ENCODE measurements at places on chromosomes 7 and 10.

DNA sequence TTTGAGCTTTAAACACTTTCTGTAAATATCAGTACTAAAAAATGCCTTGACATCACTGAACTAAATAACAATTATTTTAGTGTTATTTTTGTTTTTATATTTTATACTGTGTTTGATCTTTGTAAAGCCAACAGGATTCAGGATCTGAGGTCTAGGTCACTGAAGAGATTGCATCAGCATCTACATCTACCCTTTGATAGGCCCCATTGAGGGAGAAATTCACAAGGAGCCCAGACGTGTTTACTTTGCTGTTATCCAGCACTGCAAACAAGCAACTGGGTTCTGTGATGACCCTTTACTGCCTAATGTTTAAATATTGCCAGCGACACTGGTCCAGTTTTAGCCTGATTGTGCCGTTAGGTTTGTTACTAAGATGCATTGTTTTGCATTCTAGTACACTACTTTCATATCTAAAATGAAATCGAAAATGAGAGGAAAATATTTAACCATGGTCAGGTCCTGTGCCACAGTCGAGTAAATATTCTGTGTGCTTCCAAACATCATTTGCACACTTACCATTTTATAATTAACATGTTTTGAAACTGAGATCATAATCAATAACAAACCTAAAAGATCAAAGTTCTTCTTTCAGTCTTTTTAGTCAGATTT, 48.7 kb downstream of the SP8 start:
- DNase-seq, result no peak

- DNase-seq, result no peak
Observed at GRCh38 chr7:159071260-159071659, 73.4 kb downstream of the VIPR2 start.

DNA sequence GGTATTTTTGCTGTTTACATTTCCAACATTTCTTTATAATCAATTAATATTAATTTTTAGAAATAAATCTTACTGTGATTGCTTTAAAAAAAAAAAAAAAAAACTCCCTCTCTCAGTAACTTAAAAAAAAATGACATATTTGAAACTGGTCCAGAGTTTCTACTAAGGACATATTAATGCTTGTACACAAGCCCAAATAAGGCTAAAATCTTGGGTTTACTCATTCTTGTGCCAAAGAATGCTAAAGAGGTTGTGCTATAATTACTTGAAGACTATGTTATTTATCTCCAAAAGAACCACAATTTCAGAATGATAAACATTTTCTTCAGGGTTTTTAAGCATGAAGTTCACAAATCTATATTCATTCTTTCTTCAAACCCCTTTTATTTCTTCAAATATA, 39.4 kb upstream of the PHF14 start:
- no peak for DNase-seq

- DNase-seq, result no peak
Observed at GRCh38 chr10:118973744-118974143, 55.8 kb upstream of the NANOS1 start.

- DNase-seq, result no peak
Observed at GRCh38 chr10:123157210-123157609, 3.0 kb downstream of the BUB3 start.

DNA sequence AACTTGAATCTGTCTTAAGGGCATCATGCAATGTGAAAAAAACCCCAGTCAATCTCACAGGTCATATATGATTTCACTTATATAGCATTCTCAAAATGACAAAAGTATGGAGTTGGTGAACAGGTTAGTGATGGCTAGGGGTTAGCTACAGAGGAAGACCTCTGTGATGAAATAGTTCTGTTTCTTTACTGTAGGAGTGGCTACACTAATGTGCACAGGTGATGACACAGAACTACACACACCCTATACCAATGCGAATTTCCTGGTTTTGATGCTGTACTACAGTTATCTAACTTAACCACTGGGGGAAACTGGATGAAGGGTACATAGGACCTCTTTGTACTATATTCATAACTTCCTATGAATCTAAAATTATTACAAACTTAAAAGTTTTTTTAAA, 541.8 kb downstream of the PARD3 start:
- DNase-seq, result no peak

- no peak for DNase-seq
Observed at GRCh38 chr10:15632456-15633091, 87.1 kb downstream of the ITGA8 start.

DNA sequence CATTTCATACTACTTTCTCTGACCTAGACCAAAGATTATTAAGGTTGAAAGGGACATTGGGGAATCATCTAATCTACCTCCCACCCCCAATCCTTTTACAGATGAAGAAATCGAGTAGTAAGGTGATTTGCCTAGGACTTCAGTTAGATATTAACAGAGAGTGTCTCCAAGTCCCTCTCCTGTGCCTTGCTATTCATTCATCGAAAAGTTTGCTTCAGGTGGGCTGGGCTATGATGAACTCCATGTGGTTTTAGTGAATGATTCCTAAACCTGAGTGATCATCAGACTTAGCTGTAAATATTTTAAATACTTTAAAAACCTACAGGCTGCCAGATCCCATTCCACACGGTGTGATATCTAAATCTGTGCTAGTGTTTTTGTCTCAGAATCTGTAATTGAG, 259.4 kb upstream of the SORCS1 start:
- DNase-seq, result no peak

- no peak for DNase-seq
Observed at GRCh38 chr10:77682393-77683087, 44.9 kb upstream of the KCNMA1 start.

GRCh38 chr10:18282094-18282493, 141.9 kb downstream of the CACNB2 start:
- DNase-seq, result no peak

DNA sequence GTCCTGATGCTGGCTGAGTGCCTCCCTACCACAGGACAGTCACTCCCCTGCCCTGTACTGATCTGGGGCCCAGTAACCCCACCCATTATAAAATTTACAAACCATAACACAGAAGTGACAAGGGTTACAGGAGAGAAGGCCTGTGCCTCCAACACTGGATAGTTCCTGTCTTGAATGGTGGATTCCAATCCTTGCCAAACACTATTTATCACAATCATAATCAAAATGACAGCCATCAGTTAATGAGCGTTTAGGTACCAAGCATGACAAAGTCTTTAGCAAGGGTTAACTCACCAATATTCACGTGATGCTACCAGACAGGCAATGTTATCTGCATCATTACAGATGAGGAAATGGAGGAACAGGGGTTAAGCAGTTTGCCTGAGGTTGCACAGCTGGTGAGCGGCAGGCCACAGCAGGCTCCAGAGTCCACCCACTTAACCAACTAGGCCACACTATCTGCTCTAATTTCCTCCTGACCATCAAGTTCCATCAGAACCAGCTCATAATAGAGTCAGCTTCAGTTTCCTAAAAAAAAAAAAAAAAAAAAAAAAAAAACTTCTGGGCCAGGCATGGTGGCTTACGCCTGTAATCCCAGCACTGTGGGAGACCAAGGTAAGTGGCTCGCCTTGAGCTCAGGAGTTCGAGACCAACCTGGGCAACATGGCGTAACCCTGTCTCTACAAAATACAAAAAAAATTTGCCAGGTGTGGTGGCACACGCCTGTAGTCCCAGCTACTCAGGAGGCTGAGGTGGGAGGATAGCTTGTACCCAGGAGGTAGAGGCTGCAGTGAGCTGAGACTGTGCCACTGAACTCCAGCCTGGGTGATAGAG, 14.2 kb downstream of the PDLIM1 start:
- DNase-seq, result no peak

DNA sequence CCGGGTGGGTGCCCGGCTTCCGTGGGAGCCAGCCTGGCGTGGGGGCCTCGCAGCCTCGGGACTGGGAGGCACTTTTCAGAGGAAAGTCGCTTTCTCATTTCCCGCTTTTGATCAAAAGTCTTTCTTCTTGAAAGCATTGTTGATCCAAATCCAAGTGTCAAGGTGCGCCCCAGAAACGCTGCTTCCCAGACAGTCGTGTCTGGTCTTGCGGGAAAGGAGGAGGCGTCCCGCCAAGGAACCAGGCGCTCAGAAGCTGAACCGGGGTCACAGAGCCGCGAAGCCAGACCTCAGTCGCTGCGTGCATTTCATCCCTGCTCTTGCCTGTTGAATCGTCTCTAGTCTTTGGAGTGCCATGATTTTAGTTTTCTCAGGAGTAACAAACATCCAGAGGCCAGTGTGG, 1.1 kb upstream of the BNIP3 start:
- no peak for DNase-seq

GRCh38 chr7:98555403-98555802, 61.7 kb upstream of the NPTX2 start:
- DNase-seq, result no peak

GRCh38 chr7:84394219-84394618, 199.6 kb upstream of the SEMA3A start:
- no peak for DNase-seq

DNA sequence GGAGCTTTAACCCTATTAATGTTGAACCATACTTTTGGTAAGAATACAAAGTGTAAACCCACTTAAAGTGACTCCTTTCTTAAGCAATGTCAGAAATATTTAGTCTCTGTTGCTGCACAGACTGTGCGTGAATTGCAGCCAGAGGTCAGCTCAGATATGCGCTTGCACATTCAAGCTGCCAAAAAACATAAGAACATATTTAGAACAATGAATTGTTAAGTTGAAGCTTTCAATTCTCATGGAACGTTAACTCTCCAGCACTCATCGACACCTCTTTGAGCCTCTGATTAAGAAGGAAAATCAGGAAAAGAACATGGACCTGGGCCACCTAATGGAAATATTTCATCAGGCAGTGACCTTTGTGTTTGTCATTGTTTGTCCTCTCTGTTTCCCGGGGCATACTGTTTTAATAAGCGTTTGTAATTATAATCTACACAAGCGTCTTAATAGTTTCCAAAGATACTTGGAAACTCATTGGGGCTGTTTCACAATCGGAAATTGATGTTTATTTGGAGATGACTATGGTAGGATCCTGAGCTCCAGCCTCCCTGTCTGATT, 193.0 kb upstream of the CELF2 start:
- no peak for DNase-seq

GRCh38 chr10:90407851-90408250, 450.0 kb downstream of the HTR7 start:
- no peak for DNase-seq

DNA sequence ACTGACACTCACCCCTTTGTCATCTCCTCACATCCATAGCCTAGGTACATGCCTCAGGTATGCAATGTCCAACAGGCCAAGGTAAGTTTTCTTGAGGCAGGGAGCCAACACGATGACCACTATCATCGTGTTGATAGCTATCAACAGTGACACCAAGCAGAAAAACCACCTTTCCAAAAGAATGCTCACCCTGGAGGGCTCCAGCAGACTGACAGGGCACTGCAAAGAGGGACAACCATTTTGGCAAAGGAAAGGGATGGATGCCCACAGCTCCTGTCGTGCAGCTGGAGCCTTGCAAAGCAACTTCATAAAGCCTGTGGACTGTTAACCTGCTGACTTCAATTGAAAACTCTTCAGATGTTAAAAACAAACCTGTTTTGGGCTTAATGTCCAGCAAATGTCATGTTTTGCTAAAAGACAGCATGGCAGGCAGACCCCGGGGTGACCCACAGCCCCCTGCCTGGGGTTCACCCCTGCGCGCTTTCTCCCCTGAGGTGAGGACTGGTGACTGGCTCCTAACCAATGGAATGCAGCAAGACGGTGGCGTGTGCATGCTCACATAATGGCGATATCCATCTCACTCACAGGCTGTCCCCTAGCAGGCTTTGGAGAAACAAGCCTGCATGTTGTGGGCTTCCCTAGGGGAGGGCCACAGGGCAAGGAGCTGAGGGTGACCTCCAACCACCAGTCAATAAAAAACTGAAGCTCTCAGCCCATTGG, 293.8 kb downstream of the TCERG1L start:
- DNase-seq, result no peak

DNA sequence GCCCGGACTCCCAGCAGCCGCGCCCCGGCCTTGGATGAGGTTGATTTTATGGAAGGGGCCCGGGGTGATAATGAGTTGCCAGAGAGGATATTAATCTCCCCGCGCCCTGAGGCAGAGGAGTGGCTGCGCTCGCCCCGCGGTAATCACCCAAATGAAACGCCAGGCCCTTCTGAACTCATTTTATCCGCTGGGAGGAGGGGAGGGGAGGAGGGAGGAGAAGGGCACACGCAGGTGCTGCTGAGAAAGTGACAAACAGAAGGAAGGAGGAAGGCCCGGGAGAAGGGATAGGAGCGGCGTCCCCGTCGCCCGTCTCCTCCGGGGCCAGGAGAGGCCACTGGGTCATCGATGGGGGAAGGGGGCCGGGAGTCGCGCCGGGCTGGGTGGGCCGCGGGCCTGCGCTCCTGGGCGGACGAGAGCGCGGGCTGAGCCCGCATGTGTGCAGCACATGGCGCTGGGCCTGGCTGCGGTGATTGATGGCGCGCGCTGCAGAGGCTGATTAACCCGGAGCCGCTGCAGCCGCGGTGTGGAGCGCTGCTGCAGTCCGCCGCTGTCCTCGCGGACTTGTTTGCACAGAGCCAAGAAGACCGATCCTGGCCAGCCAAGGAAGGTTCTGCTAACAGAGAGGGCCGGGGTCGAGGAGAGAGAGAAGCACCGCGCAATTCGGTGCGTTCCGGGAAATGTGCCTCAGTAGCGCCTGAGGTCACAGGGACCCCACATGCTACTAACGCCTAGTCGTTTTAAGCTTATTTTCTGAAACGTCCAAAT, 6.5 kb downstream of the MNX1 start:
- DNase-seq, result no peak

DNA sequence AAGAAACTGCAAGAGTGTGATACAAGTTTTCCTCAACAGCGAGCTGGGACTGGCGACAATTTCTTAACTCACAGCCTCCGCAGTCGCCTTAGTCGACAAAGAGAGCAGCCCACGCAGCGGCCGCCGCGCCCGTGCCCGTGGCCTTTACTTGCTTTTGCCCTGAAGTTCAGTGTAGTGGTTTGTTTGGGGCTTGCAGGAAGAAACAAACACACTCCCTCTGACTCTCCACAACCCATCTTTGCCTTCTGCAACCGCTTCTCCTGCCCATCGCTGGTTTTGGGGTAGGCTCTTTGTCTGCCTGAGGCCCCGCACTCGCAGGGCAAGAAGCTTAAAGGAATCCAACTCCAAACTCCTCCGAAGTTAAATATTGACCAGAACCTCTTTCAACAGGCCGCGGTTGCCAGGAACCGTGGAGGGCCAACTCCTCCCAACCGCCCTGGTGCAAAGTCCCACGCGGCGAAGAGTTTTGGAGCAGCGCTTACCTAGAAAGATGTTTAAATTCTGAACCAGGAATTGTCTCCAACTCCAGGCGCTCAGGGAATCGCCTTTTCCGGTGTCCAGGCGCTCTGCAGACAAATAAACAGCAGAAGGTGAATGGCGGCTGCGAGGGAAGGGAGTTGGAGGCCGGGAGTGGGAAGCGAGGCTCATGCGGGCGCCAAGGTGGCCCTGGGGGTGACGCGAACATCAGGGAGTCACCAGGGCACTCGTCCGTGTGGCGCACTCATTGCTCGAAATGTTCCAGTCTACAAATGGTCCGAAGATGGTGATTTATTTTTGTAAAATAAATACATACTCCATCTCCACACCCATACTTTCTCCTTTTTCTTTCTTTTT, 8.3 kb downstream of the HOXA4 start:
- no peak for DNase-seq

DNA sequence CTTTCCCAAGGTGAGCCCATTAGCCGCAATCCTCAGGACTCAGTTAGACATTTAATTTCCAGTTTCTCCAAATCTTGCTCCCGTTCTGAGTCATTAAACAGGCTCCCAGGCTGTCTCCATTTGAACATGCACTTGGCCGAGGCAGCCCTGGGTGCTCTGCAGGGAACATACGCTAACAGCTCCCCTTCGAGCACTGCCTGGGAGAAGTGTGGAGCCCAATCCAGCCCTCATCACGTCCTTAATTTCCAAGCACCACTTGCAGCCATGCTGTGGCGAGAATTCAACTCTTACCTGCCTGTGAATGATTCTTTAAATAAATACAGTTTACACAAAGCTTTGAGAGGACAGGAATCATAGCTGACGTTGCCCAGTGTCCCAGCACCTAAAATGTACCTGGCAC, 218.2 kb downstream of the CCSER2 start:
- DNase-seq, result no peak
